Bronchial smooth muscle cell (primary cell): ENCODE measurements at places on chromosomes 13 and 19. TPM values are rescaled to one million over a fixed set of nuclear protein-coding genes. Genes with fewer than 3 reads are reported as not detected.

Gene LGALS14
- not detected in 2 replicates for total RNA-seq

Gene AP1M2
- total RNA-seq, result not detected in 2 replicates

Gene ZFR2
- total RNA-seq, result not detected in 2 replicates

Gene C19orf67
- total RNA-seq, result not detected in 2 replicates

Gene HSPB6
- 96.5 and 248 TPM in 2 replicates for total RNA-seq

Gene ALOX5AP
- 0.26 and 0.47 TPM in 2 replicates for total RNA-seq

Gene ZSCAN1
- total RNA-seq, result not detected in 2 replicates

Gene ATP4A
- total RNA-seq, result not detected in 2 replicates

Gene CATSPERD
- total RNA-seq, result not detected in 2 replicates

Gene TNNI3
- 0.32 and 0.52 TPM in 2 replicates for total RNA-seq

Gene MAMSTR
- 0.60 and 0.79 TPM in 2 replicates for total RNA-seq

Gene TPT1
- 2,504 and 4,343 TPM in 2 replicates for total RNA-seq

Gene STK24
- 14.9 and 27.6 TPM in 2 replicates for total RNA-seq

Gene C1QTNF9B
- 0.43 and 0.95 TPM in 2 replicates for total RNA-seq

Gene RFX1
- 1.6 and 2.6 TPM in 2 replicates for total RNA-seq

Gene LSR
- total RNA-seq, result 0.47 TPM in 1 of 2 replicates, not detected in the other

Gene SLC10A2
- not detected in 2 replicates for total RNA-seq

Gene SRRM5
- not detected in 2 replicates for total RNA-seq

Gene MBD3L2B
- total RNA-seq, result not detected in 2 replicates

Gene CEBPG
- 16.4 and 21.6 TPM in 2 replicates for total RNA-seq

Gene PDX1
- total RNA-seq, result not detected in 2 replicates

Gene PRODH2
- total RNA-seq, result not detected in 2 replicates

Gene NLRP4
- not detected in 2 replicates for total RNA-seq

Gene KCNJ14
- total RNA-seq, result 0.16 and 0.26 TPM in 2 replicates

Gene ZNF497
- total RNA-seq, result 0.79 and 1.7 TPM in 2 replicates

Gene GARIN5A
- 0.26 and 0.47 TPM in 2 replicates for total RNA-seq

Gene COG6
- total RNA-seq, result 19.7 and 28.7 TPM in 2 replicates

Gene KCTD12
- 37.8 and 46.6 TPM in 2 replicates for total RNA-seq

Gene BCL3
- total RNA-seq, result 5.0 and 12.5 TPM in 2 replicates

Gene CLIP3
- total RNA-seq, result 13.6 and 25.6 TPM in 2 replicates

Gene ZNF667
- 5.4 and 6.8 TPM in 2 replicates for total RNA-seq

Gene SIGLEC8
- not detected in 2 replicates for total RNA-seq

Gene URAD
- total RNA-seq, result not detected in 2 replicates

Gene NLRP5
- total RNA-seq, result not detected in 2 replicates

Gene ELANE
- 0.16 and 0.69 TPM in 2 replicates for total RNA-seq

Gene LHB
- total RNA-seq, result not detected in 2 replicates

Gene SH2D3A
- total RNA-seq, result under 0.01 TPM in 1 of 2 replicates, not detected in the other

Gene ZNF649
- total RNA-seq, result 3.8 and 4.3 TPM in 2 replicates

Gene CDC42EP5
- 9.1 and 27.6 TPM in 2 replicates for total RNA-seq

Gene VAV1
- total RNA-seq, result under 0.01 TPM in 1 of 2 replicates, not detected in the other

Gene C19orf38
- 1.2 and 1.3 TPM in 2 replicates for total RNA-seq

Gene GDF15
- total RNA-seq, result 33.8 and 41.9 TPM in 2 replicates

Gene KLK2
- not detected in 2 replicates for total RNA-seq

Gene MISP
- total RNA-seq, result 0.32 and 0.43 TPM in 2 replicates

Gene ZNF154
- total RNA-seq, result 2.8 and 6.1 TPM in 2 replicates

Gene CCDC8
- total RNA-seq, result 40.5 and 50.6 TPM in 2 replicates

Gene INAFM1
- total RNA-seq, result 1.8 and 1.9 TPM in 2 replicates

Gene GJB2
- total RNA-seq, result 1.3 and 2.2 TPM in 2 replicates

Gene ANGPTL8
- not detected in 2 replicates for total RNA-seq

Gene CEACAM8
- not detected in 2 replicates for total RNA-seq

Gene MCEMP1
- not detected in 2 replicates for total RNA-seq
